ENCODE measurements at places on chromosomes 4 and X.

GRCh38 chrX:130296743-130297142 lies 28.0 kb upstream of the ZNF280C start:
- DNase-seq, result peak; percentile 15

- no peak for DNase-seq
Measured at GRCh38 chrX:42491137-42491907, 286.6 kb downstream of the PPP1R2C start.

- peak; percentile 3 for DNase-seq
Measured at GRCh38 chrX:153794897-153795816, 689 bp downstream of the SSR4 start.

GRCh38 chr4:185656467-185656931 lies 121.2 kb upstream of the PDLIM3 start:
- peak; percentile 39 for DNase-seq

GRCh38 chr4:151629097-151629783 lies 131.6 kb downstream of the GATB start:
- no peak for DNase-seq

GRCh38 chrX:28472926-28473325 lies 114.3 kb upstream of the IL1RAPL1 start:
- no peak for DNase-seq

GRCh38 chrX:109818976-109819375 lies 85.9 kb upstream of the ACSL4 start:
- no peak for DNase-seq

GRCh38 chrX:111170017-111170416 lies 74.0 kb downstream of the PAK3 start:
- peak; percentile 67 for DNase-seq

DNA sequence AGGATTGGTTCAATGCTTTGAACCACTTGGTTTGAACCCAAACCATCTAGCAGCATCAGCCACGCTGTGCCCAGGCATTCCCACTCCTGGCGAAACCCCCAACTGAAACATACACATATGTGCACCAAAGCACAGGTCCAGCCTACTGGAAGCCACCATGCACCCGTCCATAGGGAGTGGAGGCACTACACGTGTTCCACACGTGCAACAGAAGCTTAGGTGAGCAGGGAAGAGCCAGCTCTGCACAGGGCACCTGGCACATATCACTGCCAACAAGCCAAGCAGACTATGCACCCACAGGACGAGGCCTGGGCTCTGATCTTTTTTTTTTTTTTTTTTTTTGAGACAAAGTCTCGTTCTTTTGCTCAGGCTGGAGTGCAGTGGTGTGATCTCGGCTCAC lies 66.3 kb upstream of the GPR78 start:
- no peak for DNase-seq

DNA sequence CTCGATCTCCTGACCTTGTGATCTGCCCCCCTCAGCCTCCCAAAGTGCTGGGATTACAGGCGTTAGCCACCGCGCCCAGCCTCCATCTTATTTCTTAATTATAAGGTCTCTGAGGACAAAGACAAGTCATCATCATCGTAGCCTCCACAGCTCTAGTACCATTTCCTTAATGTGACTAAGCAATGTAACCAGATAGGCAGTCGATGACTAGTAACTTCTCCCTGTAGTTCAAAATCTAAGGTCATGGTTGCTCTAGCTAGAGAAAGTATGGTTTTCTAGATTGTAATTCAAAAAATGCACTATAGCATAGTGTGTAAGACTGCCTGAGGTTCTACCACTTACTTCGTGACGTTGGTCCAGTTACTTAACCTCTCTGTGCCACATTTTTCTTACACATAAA lies 6.9 kb downstream of the SLC39A8 start:
- peak; percentile 34 for DNase-seq

GRCh38 chrX:24550166-24550565 lies 85.1 kb downstream of the PDK3 start:
- DNase-seq, result no peak

DNA sequence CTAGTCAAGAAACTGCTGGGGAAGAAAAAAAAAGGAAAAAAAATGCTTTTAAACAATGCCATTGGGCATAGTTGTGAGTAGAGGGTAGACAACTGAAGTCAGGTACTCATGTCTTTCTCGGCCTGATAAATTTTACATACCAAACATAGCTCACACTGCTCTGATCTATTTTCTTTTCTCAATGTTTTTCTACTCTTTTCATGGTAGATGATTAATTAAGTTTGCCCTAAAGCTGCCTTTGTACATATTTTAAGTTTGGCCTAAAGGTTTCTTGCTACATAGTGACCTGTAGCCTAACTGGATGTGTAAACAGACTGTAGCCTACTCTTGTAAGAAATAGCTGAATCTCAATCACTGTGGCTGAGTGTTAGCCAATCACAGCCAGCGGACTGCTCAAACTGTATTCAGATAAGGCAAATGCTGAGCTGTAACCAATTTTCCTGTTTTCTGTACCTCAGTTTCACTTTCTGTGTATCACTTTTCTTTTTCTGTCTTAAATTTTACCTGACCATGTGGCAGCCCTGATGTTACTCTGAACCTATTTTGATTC lies 121.0 kb downstream of the PCDH10 start:
- no peak for DNase-seq

- no peak for DNase-seq
Measured at GRCh38 chr4:148071009-148071408, 339.1 kb downstream of the ARHGAP10 start.

- peak; percentile 42 for DNase-seq
Measured at GRCh38 chrX:50877310-50877709, 33.2 kb upstream of the BMP15 start.

- peak; percentile 95 for DNase-seq
Measured at GRCh38 chr4:4990857-4991540, 28.3 kb downstream of the CYTL1 start.

DNA sequence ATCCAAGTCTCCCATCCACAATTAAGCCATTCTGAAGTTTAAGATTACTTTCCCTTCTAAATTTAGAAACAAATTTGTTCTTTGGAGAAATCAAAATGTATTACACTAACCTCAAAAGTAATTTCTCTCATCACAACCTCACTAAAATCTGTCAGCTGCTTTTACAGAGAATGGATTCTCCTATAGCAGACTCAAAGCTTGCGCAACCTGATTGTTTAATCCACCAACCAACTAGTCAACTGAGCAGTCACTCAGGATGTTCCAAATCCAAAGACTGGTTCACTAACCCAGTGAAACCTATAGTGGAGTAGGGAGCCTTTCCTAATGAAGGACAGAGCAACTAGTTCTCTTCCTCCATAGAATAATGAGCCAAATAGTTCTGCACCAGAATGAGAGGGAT lies 44.3 kb downstream of the RCHY1 start:
- DNase-seq, result no peak

DNA sequence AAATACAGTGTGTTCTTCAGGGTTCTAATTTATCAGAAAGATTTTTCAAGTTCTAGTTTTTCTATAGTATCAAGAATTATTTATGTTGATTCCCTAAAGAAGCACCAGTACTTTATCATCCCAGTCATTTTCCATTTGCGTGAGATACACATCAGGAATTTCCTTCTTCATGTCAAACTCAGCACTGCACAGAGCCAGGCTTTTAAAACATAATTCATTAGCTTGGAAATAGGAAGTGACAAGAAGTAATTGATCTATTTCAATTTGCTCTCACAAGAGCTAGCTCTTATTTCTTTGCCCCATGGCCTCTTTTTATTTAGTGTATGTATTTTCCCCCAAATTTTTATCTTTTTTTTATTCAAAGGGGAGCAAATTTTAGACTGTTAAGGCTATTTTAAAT lies 13.0 kb upstream of the SLC10A4 start:
- DNase-seq, result no peak

- no peak for DNase-seq
Measured at GRCh38 chr4:115972967-115973366, 859.5 kb upstream of the NDST4 start.

- DNase-seq, result no peak
Measured at GRCh38 chrX:71099736-71100135, 4.1 kb downstream of the FOXO4 start.

- peak; percentile 51 for DNase-seq
Measured at GRCh38 chrX:97126020-97126419, 242.3 kb downstream of the RPA4 start.

- no peak for DNase-seq
Measured at GRCh38 chrX:68978655-68979054, 149.8 kb downstream of the EFNB1 start.

DNA sequence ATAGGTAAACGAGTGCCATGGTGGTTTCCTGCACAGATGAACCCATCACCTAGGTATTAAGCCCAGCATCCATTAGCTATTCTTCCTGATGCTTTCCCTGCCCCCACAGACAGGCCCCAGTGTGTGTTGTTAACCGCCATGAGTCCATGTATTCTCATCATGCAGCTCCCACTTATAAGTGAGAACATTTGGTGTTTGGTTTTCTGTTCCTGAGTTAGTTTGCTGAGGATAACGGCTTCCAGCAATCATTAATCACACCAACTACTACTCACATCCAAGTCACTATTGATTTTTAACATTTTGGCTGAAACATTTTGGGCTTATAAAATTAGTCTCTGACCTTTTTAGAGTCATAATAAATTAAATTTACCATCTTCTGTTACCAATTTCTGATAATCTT lies 205.3 kb downstream of the SPOCK3 start:
- DNase-seq, result no peak

DNA sequence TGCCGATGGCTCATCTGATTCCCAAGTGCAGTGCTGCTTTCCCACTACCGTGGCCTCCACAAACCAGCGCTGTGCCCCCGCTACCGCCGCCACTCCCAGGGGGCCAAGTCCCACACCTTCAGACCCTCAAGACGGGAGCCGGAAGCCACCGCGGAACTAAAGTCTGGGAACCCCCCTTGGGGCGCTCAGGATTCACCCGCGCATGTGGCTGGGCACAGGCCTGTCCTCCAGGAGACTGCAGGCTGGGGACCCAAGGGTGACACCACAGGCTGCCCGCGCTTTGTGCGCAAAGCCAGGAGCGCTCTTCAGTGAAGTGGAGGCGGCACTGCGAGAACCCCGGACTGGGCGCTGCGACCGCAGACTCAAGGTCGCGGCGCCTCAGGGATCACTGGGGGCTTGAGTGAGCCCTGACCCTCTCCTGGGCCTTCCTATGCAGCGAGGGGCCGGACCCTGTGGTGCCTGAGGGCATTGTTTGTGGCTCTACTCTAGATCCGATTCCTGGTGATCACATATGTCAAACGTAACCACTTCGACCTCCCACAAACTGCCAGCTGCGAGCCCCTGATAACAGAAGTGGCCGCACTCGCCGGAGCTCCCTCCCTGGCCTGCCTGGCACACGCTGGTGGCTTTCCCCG lies 20.4 kb upstream of the TBC1D14 start:
- no peak for DNase-seq

- peak; percentile 5 for DNase-seq
Measured at GRCh38 chrX:68059469-68059868, 373.8 kb downstream of the OPHN1 start.

GRCh38 chr4:142940425-142941330 lies 94.6 kb upstream of the INPP4B start:
- no peak for DNase-seq

DNA sequence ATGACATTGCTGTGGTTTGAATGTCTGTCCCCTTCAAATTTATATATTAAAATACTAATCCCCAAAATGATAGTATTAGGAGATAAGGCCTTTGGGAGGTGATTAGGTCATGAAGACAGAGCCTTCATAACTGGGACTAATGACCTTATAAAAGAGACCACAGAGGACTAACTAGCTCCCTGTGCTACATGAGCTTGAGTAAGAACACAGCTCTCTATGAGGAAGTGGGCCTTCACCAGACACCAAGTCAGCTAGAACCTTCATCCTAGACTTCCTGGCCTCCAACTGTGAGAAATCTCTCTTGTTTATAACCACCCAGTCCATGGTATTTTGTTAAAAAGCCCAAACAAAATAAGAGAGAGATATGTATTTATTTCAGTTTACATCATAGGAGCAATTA lies 242.2 kb upstream of the CTSO start:
- DNase-seq, result no peak

GRCh38 chr4:54863571-54864255 lies 206.0 kb downstream of the KIT start:
- no peak for DNase-seq

DNA sequence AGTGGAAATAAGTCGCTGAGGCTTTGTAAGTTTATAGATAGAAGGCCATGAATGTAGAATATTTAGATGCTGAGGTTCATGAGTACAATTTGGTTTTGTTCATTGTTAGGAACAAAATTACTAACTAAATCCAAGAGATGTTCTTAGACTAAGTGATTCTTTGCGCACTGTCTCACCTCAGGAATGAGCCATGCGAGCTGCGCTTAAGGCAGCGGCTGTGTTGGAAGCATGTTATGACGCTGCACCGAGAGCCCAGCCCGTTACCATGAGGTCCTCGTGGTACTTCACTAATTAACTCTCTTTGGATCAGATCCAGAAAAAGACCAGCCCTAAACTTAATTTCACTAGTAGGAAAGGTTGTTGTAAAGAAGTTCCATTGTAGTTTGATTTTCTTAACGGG lies 166.2 kb downstream of the RAPGEF2 start:
- no peak for DNase-seq

GRCh38 chr4:167230744-167231143 lies 3.5 kb downstream of the SPOCK3 start:
- no peak for DNase-seq

GRCh38 chr4:93646233-93646930 lies 182.2 kb upstream of the ATOH1 start:
- no peak for DNase-seq

GRCh38 chrX:72313707-72314641 lies 8.3 kb upstream of the CITED1 start:
- no peak for DNase-seq

- DNase-seq, result no peak
Measured at GRCh38 chr4:168538632-168539031, 41.8 kb downstream of the PALLD start.

- peak; percentile 24 for DNase-seq
Measured at GRCh38 chr4:150938873-150939499, 76.1 kb downstream of the LRBA start.

DNA sequence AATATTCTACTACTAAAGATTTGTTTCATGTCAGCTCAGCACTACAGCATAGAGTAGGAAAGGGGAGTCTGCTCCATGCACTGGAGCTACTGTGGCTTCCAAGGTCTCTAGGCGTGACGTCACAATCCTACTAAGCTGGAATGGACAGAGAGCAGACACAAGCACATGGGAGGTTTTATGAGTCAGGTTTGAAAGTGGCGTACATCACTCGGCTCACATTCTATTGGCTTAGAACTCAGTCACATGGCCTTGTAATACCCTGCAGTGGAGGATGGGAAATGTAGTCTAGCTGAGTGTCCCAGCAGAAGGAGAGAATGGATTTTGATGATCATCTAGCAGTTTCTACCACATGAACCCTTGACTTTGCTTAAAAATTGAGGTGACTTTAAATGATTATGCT lies 624.8 kb upstream of the ATOH1 start:
- peak; percentile 39 for DNase-seq

- DNase-seq, result peak; percentile 83
Measured at GRCh38 chrX:129577473-129577872, 37.4 kb downstream of the OCRL start.

- DNase-seq, result peak; percentile 44
Measured at GRCh38 chr4:24024157-24024556, 134.3 kb upstream of the PPARGC1A start.

GRCh38 chr4:1082215-1083182 lies 30.9 kb downstream of the RNF212 start:
- DNase-seq, result peak; percentile 82
